Fibroblast of gingiva (primary cell): ENCODE measurements at places on chromosomes 7 and 10.

DNA sequence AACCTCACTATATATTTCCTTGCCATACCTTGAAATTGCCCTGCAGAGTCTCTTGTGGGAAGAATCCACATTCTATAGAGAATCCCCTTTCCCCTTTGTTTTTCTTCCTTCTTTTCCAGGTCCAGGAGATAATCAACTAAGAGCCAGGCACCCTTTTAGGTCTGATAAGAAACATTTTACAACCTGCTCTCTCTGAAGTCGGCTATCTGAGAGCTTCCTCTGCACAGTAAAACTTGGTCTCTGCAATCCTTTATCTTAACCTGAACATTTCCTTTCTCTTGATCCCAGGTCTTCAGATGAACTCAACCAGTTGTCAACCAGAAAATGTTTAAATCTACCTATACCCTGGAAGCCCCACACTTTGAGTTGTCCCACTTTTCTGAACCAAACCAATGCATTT is 19.5 kb upstream of the PTER start:
- no peak for DNase-seq

GRCh38 chr10:54284526-54285193 is 516.4 kb downstream of the PCDH15 start:
- DNase-seq: no peak

- DNase-seq: peak; percentile 86
Measured at GRCh38 chr10:58028597-58029366, 238.9 kb downstream of the IPMK start.

DNA sequence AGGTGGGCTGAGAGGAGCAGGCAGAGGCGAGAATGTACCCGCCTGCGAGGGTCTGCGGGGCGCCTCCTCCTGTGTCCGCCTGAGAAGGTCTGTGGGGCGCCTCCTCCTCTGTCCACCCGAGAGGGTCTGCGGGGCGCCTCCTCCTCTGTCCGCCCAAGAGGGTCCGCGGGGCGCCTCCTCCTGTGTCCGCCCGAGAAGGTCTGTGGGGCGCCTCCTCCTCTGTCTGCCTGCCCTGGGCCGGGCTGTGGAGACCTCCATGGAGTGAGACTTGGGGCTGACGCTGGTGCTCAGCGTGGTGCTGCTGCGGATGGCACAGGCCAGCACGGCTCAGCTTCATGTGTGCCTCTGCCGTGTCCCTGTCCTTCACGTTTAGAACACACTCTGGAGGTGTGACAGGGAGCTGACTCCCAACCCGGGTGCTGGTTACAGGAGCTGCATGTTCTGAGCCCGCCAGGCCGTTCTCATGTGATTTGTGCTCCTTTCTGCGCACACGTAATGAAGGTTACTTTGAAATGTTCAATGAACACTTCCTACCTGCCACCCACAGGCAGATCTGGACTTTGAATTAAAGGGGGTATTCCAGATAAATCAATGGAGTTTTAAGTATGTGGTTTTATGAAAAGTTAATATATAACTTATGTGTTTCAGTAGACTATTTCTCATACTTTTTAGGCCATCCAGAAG is 20.5 kb upstream of the GET4 start:
- DNase-seq: no peak

DNA sequence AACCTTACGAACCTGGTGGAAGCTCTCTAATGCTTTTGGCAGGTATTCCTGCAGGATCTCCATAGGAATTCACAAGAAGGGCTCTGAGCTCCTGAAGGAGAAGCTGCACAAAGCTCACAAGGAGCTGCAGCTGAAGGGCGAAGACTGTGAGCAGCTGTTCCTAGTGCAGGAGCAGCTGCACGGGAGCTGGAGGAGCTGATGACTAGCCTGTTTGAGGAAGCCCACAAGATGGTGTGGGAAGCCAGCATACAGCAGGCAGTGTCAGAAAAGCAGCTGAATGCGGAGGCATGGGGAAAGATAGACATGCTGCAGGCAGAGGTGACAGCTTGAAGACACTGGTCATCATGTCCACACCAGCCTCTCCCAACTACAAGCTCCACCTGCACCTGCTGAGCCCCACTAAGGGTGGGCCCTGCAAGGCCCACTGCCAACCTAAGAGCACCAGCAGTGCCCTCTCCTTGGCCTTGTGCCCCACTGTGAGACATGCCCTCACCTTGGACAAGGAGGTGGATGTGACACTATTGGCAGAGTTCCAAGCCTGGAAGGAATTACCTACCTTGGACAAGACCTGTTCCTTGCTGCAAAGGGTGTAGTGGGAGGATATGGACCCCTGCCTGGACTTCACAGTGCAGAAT is 250.6 kb downstream of the BBS9 start:
- DNase-seq: peak; percentile 1

DNA sequence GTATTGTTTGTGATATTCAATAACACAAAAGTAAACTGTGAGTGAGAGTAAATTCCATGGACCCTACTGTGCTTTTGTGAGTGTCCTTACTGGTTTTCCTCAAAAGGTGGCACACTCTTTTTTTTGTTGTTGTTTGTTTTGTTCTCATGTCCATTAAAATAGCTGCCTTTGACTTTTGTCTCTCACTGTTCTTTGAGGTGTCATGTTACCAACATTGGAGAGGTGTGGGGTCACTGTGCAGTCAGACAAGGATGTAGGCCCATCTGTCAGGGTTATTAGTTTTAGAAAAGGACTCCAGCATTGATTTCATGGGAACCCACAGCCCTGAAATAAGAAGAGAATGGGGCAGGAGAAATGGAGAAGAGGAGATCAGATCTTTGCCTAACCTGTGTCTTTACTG is 383.1 kb downstream of the SORCS3 start:
- no peak for DNase-seq

GRCh38 chr10:60286559-60286958 is 103.1 kb downstream of the ANK3 start:
- DNase-seq: peak; percentile 33
